ENCODE measurements at places on chromosomes 5 and 9.

DNA sequence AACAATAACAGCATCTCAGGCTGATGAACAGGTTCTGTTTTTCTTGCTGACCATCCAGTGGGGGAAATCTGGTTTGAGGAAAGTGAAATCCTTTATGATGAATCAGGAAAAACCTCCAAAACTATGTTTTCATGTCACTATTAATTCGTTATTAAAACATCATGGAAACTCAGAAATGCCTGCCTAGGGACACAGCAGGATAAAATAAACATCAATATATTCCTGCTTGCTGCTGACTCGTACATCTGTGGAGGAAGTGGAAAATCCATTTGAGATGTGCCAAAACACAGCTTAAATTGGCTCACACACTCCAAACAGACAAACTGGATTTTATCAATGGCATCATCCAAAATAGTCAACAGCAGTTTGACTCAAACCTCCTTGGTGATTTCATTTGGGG lies 53.0 kb downstream of the TEK start:
- DNase-seq, result no peak

DNA sequence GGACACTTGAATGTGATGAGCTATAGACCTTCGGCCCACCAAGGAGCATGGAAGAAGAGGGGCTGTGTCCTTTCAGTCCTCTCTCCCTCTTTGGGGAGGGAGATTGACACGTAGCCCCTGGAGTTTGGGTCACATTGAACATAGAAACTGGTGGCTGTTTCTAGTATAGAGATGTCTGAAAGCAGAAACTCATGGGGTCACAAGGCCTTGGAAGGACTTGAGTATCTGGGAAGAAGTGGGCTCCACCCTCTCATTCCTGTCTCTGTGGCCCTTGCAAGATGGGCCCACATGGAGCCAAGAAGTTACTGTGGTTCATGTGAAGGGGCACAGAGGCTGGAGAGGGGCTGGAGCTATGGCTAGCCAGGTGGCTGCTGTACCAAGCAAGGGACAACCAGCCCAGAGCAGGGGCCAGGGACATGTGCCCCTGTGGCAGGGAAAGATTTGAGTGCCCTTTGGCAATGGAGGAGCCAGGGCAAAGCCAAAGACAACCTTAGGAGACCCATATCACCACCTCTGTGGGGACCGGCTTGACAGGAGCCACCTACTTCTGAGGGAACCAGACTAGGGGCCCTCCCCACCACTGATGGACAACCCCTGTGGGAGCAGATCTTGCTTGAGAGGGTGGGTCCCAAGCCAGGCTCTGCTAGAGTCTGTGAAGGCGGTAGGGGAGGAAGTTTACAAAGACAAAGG lies 12.8 kb upstream of the ANGPTL2 start:
- DNase-seq, result no peak

GRCh38 chr5:66436721-66437120 lies 159.5 kb upstream of the MAST4 start:
- DNase-seq, result no peak

- DNase-seq, result no peak
Measured at GRCh38 chr5:56696900-56697299, 118.4 kb upstream of the MAP3K1 start.

- no peak for DNase-seq
Measured at GRCh38 chr9:77547106-77547730, 100.9 kb downstream of the GNA14 start.

- DNase-seq, result no peak
Measured at GRCh38 chr9:123562844-123563346, 206.9 kb downstream of the CRB2 start.

DNA sequence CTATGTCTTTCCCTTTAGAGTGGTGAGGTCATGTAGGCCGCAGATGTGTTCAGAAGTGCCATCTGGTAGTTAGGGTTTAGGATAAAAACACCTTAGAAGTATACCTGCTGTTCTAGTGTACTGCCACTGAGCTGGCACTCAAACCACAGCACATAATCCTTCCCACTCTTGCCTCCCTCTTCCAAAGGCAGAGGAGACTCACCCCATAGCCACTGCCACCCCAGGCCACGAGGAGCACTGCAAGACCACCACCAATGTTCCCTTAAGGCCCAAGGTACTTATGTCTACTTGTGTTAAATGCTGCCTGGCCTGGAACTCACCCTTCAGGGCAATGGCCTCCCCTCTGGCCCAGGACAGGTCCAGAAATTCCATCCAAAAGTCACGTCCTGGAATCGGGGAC lies 379.5 kb upstream of the EDIL3 start:
- DNase-seq, result no peak

Measured in stimulated activated CD4-positive, alpha-beta T cell treated with anti-CD3 and anti-CD28 coated beads, Interleukin-1b, Interleukin-23, amount 100 ng/mL, for 1 hour (primary cell).